Right kidney (tissue), 9 donors: ENCODE measurements at places on chromosomes 6 and 20.

- DNase-seq = no peak
Observed at GRCh38 chr20:53872081-53872541, 198.3 kb downstream of the BCAS1 start.

DNA sequence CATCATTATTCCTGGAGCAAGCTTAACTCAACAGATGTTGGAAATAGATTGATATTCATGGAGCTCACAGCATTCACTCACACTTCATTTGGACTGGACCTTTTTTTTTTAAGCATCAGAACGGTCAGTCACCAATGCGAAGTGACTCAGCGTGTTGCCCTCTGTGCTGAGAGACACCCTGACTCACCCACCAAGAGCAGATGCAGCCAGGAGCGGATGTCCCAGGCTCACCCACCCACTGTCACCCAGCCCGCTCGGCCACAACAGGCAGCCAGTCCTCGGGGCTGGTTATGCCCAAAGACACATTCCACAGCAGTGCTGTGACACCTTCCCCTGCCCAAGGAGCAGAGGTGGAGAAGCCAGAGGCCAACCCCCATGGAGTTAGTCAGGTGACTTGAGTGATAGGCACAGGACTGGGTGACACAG is 15.7 kb downstream of the RNASET2 start:
- no peak for DNase-seq

DNA sequence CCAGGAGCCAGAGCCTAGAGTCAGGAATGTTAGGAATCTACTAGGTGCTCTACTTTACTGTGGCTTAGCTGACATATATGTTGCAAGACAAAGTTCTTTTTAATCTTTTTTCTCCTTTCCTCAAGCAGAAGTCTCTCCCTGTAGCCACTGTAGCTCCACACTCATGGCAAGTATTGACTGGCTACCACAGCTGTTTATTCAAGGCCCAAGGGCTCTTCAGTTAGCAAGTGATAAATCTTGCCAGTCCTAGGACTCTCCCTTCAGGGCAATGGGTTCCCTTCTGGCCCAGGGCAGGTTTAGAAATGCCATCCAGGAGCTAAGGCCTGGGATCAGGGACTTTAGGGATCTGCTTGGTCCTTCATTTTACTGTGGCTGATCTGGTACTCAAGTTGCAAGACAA is 82.0 kb upstream of the TNFRSF21 start:
- no peak for DNase-seq

GRCh38 chr6:170269151-170269845 is 21.6 kb downstream of the DLL1 start:
- DNase-seq = no peak

DNA sequence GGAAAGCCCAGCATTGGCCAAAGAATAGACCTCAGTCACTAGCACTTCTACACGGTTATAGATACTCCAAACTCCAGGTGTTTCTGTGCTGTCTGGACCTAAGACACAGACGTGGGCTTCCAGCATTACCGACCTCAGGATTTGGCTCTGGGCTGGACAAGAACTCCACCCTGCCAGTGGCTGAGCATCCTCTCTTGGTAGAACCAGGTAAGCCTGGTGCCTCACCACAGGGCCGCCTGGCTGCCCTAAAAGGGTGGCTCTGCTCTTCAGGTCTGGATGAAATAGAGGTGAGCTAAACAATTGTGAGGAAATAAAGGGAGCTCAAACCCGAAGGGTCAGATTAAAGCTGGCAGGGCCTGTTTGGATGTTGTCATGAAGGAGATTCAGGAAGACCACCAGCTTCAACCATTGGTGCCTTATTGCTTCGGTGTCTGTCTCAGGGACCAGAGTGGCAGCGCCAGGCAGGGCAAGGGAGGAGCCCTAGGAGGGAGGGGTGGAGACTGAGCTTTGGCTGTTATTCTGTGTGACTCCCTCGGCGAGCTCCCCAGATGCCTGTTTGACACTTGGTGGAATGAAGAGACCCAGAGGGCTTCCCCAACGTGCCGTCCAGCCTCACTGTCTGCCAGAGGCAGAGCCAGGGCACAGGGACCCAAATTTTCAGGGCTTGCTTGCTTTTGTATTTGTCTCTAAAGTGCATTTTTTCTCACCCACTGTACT is 8.6 kb downstream of the SYNDIG1 start:
- no peak for DNase-seq

- no peak for DNase-seq
Observed at GRCh38 chr6:112912416-112913101, 565.4 kb downstream of the RFPL4B start.
